Globus pallidus (tissue), 1 donor: ENCODE measurements at places on chromosomes 4 and X.

GRCh38 chr4:150852216-150852615 is 162.9 kb downstream of the LRBA start:
- peak; percentile 47 for DNase-seq

GRCh38 chr4:32172761-32173160 is 1452.6 kb downstream of the PCDH7 start:
- DNase-seq: no peak

GRCh38 chr4:145170223-145170622 is 10.2 kb downstream of the OTUD4 start:
- no peak for DNase-seq

DNA sequence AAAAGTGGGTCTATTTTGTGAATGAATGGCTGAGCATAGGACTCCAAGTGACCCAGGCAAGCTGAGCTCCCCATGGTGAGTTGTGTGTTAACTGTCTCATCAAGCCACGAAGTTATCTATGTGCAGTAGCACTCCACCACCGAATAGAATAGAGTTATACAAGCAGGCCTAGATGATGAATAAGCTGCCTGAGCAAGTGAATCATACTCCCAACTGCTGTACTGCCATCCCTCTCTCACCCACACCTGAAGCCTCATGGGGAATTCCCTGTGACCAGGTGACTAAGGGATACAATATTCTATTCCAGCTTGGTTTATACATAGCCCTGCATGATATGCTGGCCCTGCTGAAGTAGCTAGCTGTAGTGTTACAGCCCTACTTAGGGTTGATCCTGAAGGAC is 38.7 kb downstream of the KDM5C start:
- no peak for DNase-seq

GRCh38 chr4:61204353-61205060 is 4.4 kb downstream of the ADGRL3 start:
- no peak for DNase-seq

DNA sequence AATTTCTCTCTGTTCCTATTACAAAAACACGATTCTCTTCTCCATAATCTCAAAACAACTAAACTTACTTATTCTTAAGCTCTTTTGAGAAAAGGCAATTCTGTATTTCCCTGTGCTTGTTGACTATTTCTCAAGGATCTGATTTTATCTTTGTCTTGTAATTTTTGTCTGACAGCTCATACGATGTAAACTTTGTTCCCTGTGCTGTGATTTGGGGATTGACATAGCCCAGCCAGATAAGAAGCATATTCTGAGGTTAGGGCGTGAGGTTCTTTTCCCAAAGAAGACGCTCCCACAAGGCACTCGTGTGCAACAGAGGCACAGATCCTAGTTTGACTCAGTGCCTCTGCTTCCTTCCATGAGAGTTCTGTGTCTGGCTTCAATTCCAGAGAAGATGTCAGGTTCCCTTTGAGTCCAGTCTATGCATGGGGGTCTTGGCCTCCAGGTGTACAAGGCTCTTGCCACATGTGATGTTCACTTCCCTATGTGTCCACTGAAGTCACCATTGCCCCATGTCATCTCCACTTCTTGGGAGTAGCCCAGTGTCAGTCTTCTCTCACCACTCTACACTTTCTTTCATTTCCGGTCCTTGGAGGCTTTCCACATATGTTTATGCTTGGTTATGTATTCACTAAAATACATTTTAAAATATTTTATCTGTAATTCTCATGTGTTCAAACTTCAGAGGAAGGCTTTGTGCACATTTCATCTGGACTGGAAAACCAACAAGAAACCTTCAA is 94.8 kb downstream of the MID1 start:
- no peak for DNase-seq
